ENCODE measurements at places on chromosomes 11 and 22.

- no peak for DNase-seq
Observed at GRCh38 chr11:70509476-70509875, 111.1 kb downstream of the CTTN start.

DNA sequence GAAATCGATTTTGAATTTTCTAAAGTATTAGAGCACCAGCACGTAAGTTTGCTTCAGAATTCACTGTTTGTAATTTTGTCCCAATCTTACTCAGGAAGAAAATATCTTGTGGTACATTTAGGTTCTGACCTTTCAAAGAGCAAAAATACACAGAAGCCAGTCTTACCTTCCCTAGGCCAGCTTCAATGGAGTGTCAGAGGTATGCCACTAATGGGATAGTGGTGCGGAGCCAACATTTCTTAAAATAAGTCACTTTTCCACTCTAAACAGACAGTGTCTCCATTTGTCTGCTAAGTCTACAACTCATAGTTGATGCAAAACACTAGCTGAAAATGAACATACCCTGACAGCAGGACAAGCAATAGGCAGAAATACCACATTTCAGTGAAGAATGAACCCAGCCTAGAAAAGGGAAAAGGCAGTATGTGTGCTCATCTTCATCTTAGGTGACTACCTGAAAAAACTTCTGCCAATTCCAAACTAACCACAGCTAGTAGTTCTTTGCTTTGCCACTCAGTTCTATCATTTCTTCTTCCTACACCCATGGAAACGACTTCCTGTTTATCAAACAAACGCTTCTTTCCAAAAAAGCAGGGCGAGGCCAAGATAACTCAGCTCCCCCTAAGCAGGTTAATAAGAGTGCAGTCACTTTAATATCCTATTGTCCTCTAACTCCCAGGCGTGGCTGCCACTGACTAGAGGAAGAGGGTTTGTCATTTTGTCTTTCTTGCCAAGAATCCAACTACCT lies 94.0 kb upstream of the APOA1 start:
- DNase-seq = no peak

DNA sequence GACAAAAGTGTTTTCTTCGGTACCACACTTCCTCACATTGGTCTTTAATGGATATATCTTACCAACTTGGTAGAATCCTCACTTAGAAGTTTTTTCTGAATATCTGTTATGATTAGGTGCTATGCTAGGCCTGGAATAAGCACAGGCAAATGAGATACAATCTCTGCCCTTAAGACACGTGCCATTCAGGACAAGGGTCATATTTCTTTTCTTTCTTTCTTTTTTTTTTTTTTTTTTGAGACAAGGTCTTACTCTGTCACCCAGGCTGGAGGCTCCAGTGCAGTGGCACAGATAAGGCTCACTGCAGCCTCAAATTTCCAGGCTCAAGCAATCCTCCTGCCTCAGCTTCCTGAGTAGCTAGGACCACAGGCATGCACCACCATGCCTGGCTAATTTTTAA lies 23.0 kb downstream of the WBP2NL start:
- DNase-seq = no peak

- DNase-seq = no peak
Observed at GRCh38 chr11:128948583-128948982, 5.9 kb upstream of the TP53AIP1 start.

DNA sequence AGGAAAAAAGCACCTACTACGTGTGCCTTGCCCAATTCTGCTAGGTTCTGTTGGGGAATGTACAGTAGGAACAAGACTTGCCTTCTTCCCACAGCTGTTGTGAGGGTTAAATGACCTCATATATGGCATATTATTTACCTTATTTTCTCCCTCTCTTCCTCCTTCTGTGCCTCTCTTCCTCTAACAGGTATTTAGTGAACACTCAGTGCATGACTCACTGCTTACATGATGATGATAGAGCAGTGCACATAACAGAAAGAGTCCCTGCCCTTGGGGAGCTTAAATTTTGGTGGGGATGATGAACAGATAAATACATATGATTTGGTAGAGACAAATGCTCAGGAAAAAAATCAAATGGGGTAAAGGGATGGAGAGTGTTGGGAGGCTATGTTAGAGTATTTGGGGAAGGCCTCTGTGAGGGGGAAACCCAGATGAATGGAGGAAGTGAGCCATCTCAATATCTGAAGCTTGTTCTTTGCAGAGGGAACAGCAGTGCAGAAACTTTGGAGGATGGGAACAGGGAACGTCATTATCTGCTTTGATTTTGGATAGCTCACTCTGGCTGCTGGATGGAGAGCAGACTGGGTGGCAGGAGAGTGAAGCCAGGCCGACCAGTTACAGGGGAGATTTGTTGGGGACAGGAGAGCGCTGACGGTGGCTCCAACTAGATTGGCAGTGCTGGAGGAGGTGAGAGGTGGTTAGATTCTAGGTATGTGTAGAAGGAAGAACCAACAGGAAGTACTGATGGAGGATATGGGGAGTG lies 95.5 kb upstream of the TENM4 start:
- DNase-seq = no peak

DNA sequence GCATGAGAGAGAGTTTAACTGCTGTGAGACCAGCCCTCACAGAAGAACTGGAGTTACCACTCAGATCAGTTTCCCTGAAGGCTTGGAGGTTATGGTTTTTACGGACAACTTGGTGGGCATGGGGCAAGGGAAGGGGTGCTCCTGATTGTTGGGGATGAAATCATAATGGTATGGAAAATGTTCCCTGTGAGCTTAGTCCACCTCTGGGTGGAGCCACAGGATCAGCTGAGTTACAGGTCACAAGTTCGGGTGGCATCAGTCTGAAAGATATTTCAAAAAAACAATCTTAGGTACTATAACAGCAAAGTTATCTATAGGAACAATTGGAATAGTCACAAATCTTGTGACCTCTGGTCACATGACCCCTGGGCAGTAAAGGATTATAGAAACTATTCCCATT lies 162.9 kb downstream of the DLG2 start:
- DNase-seq = no peak

DNA sequence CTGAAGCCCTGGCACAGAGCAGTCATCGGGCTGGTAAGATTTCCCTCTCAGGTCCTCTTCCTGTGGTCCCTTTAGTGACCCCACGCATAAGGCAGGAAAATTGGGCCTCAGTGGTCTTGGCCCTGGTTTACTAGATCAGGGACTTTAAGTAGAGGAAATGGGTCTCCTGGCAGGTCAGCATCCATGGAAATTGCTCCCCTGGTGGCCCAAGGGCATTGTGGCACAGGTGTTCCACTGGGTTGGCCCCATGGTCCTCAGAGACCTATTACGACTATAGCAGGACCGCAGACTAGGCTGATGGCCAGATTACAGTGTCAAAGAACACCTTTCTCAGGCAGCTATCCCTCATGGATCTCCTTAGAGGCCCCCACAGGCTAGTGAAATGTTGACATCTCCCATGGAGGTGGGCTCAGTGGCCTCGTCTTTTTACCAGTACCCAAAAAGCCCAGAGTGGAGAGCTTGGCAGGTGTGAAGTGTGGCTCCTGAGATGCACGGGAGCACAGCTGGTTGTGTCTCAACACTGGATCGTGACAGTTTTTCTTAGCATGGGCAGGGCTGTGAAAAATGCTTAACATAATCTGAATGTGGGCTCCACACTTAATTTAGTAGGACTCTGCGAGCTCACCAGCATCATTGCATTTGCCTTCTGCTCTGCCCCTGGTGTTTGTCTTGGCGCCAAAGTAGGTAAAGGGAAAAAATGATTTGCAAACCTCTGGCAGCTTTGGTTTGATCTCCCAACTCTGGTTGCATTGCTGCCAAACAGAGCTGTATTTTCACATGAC lies 74.2 kb downstream of the ZBTB16 start:
- DNase-seq = no peak

DNA sequence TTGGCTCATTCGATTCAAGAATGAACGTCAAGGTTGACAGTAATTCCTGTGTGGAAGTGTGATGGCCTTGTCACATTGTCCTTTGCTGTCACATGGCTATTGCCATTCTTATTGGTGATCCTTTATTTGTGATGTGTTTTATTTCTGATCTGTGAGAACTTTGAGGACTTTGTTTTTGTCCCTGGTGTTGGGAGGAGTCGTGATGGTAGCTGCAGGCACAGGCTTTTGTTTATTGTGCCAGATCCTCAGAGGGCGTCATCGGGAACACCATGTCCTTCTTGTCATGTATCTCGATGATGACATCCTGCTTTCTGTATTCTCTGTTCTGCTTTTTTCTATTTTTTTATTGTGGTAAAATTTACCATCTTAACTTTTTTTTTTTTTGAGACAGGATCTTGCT lies 5.6 kb downstream of the PICK1 start:
- no peak for DNase-seq

DNA sequence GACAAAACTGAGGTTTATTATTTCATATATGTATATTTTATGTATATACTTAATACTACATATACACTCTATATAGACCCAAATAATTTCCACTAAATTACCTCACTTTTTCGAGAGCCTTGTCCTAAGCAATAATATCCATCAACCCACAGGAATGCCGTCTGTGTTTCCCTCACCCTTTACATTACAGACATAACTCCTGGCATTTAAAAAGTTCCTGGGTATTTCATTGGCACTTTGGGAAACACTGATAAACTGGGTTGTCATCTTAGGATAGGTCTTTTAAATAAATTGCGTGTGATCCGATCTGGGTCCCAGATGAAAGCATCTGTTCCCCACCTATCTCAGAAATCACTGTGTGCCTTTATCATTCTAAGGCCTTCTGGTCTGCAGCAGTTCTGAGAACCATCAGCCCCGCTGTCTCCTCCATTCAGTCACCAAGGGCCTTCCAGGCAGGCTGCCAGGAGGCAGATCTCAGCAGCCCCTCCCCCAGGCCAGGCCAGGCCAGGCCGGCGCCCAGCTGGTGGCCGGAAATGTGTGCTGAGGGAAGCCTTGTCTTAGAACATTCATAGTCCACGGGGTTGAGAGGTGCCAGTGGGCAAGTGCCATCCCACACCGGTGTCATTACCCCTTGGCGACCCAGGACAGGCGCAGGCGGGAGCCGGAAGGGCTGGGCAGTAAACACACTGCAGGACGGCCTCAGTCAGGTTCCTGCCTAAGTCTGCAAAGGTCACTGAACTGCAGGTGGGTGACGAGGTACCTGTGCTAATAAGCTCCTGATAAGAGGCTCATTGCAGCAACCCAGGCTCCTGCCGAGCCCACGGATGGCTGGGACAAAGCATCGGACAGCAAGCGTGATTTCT lies 3.3 kb downstream of the FGF19 start:
- DNase-seq = no peak

DNA sequence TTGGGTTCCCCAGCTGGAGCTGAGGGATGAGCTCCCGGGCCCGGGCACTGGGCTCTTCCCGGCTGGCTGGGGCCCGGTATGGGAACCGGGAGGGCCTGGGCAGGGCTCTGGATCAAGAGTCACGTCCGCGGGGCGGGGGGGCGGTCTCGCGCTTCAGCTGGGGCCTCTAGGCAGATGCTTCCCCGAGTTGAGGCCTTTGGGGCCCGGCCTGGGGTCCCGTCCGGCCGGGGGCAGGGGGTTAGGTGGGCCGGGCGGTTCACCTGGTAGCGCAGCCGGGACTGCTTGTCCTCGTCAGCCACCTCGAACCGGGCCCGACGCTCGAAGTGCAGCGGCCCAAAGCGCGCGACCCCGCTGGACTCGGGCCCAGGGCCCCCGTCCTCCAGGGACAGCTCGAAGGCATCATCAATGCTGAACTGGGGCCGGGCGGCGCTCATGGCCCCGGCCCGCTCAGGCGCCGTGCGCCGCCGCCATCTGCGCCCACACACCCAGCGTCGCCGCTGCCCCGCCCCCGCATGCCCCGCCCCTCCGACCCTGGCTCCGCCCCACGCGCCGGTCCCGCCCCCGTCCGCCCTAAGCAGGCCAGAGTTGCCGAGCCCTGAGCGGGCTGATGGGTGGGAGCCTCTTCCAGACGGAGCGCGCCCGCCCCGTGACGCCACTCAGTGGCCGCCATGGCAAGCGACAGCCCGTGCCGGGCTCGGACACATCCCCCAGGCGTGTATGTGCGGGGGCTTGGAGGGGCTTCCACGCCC lies at the start of gene TMEM134:
TMEM134 (minus strand) TSS at position 493 of the 749 bp plus-strand sequence; CDS start at position 434, 59 bp downstream.
- DNase-seq = peak; percentile 92

DNA sequence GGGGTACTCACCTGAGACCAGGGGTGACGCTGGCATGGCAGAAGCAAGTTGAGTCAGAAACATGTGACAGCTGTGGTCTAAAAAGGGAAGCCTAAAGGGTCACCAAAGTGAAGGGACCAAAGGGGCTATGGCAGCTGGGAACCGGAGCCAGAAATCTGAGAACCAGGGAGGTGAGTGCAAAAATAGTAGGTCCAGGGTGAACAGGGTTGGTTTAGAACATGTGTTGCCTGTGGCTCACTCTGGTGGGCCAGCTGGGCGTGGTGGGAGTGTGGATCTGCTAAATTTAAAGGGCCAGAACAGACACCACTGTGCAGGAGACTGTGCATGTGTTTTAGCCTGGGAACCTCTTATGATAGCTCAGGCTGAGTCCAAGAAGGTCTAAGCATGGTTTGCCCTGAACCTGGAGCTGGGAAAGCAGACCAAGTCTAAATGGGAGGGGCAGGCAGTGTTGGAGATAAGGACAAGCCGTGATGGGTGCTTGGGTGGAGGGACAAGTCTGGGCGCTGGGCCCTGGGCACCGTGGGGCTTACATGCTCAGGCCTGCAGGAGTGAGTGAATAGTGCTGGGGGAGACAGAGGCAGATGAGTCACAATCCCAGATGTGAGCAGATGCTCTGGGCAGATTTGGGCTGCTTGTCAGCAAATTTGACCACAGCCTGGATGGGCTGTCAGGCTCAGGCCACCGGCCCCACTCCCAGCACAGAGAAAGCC lies 41.4 kb upstream of the ZBED5 start:
- no peak for DNase-seq

DNA sequence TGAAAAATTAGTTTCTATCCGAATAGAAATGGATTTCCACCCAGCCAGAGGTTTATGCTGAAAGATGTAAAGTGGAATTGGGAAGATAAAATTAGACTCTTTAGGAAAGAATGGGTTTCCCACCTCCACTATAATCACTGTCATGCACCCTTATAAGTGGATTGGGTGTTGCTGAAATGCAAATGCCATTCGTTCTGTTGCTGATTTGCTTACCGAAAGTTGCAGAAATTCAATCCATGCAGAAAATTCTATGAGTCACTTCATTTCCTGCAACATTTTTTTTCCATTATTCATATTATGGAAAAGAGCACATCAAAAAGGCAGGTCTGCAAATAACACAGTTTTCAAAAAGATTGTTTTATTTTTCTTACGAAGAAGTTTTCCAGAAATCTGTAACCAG lies 65.6 kb downstream of the LDLRAD3 start:
- no peak for DNase-seq

GRCh38 chr11:87529486-87529885 lies 491.8 kb downstream of the TMEM135 start:
- no peak for DNase-seq

GRCh38 chr11:57240757-57241156 lies 3.7 kb upstream of the APLNR start:
- DNase-seq = no peak

DNA sequence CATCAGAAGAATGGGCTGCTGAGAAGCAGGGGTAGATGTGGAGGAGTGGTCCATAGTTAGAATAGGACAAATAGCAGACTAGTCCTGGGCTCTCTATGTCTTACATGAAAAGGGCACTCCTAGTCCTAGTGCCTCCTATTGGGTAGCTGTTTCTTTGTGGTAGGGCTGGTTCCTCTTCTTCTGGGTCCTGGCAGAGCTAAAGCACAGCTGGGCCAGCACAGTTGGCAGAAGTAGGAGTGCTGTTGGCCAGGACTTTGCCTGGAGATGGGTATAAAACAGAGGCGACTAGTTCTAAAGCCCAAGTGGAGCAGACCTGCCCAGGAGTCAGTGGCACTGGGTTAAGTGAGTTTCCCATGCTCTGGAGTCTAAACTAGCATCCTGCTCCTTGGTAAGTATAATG lies 55.2 kb downstream of the PPFIBP2 start:
- DNase-seq = no peak

GRCh38 chr22:34236527-34236926 lies 316.3 kb upstream of the LARGE1 start:
- DNase-seq = no peak

Measured in NCI-H1436 (cell line).